ENCODE measurements at places on chromosomes 12 and 14.
A peak's percentile ranks its signal among the peaks of the same experiment; 100 is the strongest.

GRCh38 chr14:29937116-29937515 lies 9.5 kb upstream of the PRKD1 start:
- DNase-seq, result no peak

DNA sequence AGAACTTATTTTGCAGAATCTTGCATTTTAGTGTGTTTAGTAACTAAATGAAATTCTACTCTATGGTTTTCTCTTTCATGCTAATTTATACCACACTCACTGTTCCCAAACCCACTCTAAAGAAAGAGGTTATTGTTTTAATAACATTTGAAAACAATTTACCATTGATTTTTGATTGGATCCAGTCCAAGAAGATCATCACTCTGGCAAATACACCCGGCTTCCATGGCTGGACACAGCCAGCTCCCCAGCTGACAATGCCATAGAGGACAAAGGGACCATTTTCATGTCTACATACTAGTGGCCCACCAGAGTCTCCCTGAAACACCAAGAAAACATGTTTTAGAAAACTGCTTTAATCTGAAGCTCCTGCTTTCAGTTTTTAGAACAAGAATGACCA lies 42.4 kb downstream of the OVCH1 start:
- DNase-seq, result peak; percentile 1

- no peak for DNase-seq
Observed at GRCh38 chr14:22506778-22507351, 82.2 kb downstream of the DAD1 start.

- DNase-seq, result no peak
Observed at GRCh38 chr12:21949036-21949435, 7.8 kb upstream of the ABCC9 start.

DNA sequence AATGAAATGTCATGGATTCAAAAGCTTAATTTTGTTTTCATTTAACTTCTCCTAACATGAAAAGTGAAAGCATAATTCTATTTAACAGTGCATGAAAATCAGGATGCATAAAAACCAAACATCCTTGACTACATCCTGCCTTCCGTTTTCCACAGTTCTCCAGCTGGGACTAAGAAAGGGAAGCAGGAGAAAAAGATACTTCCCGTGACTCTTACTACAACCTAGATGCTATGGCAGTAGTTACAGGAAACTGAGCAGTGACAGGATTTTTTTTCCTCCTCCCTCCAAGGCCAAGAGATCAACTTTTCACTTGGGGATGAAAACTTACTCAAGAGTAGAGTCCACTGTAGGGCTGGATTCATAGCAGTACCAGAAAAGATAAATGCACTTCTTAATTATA lies 2.6 kb downstream of the EXOC5 start:
- no peak for DNase-seq

DNA sequence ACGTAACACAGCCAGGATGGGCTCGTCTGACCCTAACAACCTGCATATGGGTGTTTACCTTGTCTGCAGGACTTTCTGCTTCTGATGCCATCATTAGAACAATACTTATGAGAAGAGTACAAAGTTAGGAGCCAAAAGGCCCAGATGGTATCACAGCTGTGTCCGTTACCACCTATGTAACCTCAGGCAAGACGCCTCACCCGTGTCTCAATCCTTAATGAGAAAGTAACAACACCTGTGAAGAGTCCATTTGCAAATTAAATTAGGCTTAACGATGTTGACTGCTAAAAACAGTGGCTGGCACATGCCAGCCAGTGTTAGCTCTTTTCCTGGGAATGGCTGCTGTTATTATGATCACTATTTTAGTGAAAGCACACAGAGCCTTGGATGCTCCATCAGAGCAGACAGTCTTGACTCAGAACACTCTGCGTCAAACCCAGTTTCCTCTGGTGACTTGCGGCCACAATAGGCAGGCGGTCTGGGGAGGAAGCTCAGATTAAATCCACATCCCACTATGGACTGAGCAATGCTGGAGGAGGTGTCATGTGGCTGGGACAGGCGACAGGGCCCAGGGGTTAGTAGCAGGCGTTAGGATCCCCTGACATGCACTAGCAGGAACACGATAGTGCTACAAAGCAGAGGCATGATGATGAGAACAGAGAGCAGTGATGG lies 125.3 kb downstream of the SLC15A4 start:
- DNase-seq, result no peak

GRCh38 chr14:56059054-56059453 lies 59.2 kb upstream of the PELI2 start:
- DNase-seq, result no peak

DNA sequence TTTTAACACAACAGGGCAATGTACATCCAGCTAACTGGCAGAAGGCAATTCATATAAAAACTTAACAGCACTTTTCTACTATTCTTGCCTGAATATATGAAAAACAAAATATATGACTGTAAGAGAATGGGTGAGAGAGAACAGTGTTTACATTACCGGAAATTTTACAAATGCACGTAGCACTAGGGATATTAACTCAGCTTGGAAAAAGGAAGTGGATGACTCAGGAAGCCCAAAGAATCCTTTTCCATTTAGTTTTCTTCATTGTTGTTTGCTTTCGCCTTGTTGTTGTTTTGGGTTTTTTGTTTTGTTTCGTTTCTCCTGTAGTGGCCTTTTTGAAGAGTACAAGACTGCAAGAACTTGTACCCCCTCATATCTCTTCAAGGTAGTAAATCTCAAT lies 295.5 kb downstream of the EGLN3 start:
- DNase-seq, result no peak

- no peak for DNase-seq
Observed at GRCh38 chr14:99194136-99194535, 77.9 kb downstream of the BCL11B start.

DNA sequence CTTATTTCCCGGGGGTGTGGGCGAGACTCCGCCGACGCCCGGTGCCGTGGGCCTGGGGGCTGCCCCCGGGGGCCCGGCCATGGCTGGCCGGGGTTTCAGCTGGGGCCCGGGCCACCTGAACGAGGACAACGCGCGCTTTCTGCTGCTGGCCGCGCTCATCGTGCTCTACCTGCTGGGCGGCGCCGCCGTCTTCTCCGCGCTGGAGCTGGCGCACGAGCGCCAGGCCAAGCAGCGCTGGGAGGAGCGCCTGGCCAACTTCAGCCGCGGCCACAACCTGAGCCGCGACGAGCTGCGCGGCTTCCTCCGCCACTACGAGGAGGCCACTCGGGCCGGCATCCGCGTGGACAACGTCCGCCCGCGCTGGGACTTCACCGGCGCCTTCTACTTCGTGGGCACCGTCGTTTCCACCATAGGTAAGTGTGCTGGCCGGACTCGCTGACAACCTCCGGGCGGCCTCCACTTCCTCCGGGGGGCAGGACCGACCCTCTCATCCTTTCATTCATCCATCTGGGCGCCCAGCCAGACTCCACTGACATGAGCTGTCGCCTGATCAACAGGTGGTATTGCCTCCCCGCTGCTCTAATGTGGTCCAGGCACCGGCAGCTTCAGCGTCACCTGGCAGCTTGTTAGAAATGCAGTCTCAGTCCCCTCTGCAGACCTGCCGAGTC lies 467 bp downstream of the KCNK13 start:
- DNase-seq, result peak; percentile 52

DNA sequence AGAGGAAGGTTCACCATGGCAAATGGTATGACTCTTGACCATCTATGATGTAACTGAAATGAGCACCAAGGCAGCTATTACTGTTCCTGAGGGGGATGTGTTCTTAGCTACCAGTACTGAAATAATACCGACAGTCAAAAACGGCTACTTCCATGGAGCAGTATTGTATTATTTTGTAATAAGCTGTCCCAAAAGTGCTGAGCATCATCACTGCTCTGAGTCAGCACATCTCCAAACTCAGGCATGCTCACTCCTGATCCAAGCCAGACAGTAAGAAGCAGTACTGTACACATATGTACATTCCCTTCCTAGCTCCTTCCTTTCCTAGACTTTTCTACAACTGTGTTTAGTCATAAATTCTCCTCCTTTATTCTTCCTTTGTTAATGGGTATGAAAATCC lies 8.6 kb downstream of the VTI1B start:
- DNase-seq, result no peak

DNA sequence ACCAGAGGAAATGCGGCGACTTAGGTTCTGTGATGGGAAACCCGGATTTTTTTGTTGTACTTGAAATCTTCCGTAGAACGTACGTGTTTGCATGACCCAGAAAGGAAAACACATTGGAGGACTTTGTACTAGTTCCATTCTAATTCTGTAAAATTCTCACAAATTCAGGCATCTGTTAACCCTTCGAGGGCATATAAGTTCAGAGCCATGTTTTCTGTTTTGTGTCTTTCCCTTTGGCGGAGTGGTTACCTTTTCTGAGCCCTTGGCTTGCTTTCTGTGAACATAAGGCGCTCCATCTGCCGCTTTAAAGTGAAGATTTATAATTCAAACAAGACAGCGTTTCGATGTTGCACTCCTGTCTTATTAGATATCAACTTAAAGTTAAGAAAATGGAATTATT lies 34.2 kb downstream of the BICD1 start:
- DNase-seq, result no peak

DNA sequence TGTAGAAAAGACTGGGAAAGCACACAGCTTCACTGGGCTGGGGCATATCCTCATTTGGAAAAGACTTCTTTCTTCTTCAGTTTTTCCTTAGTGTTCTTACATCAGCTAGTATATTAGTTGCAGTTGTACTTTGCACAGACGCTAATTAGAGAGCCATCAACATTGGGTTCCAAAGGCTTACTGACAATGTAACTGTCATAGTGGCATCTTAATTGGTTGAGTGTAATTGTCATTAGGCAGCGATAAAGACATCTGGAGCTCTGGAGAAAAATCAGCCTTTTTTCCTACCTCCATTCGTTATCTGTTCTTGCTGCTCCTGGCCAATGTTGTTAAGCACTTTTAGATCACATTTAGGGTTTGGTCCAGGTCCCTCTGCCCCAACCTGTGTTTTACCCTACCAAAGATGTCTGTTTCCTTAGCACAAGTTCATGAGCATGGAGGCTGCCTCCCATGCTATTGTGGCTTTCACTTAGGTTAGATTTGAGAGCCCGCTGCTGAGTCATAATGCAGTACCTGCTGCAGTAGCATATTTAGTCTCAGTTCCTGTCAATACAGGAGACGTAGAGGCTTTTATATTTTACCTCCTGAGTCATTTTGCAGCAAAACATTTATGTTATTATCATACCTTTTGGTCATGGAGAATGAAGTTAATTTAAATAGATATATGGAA lies 49.2 kb downstream of the FBXW8 start:
- peak; percentile 76 for DNase-seq

GRCh38 chr12:124884587-124885438 lies 21.1 kb upstream of the SCARB1 start:
- no peak for DNase-seq

- DNase-seq, result peak; percentile 81
Observed at GRCh38 chr14:70822530-70823185, 13.3 kb upstream of the MAP3K9 start.

DNA sequence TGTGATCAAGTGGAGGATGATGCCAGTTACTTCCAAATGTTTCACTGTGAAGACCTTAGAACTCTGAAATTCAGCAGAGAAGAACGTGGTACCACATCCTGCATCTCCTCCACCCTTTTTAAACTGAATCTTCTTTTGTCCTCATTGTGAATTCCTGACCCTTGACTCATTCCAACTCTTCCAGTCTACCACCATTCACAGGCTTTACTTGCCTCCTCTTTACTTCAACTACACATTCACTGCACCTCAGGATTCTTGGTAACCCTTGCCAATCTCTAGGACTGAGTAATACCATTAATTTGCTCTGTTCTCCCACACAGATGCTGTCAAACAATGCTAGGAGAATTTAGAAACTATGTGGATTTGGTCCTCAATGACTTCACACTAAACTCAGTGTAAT lies 37.3 kb downstream of the PPP1R12A start:
- no peak for DNase-seq

DNA sequence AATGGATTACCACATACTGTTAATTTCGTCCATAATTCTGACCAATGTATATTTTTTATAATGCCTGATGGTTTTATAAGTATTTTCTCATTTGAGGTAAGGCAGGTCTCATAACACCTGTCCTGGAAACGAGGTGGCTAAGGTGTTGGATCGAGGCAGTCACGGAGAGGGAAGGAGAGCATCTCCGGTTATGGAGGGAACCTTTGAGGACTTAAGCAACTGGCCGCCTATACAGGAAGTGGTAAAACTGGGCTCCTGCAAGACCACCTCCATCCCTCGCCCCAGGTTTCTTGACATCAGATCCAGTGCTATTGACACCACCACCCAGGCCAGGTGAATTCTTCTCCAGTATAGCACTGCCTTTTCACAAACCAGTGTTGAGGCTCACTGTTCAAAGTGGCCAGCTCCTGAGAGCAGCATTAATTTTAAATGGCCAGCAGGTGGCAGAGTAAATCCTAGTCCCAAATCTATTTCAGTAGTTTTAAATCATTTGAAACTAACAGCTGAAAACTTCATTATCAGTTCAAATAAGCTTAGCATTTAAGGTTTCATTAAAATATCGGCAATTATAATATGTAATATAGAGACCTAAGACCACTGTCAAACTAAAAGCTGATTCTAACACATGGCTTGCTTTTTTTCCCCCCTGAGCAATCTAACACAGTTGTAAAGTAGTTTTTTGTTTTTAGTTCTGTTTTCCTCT lies 100.8 kb downstream of the PPM1A start:
- DNase-seq, result peak; percentile 86

- DNase-seq, result no peak
Observed at GRCh38 chr14:91906374-91906773, 39.0 kb upstream of the TC2N start.

Measured in eye (tissue), 1 donor.